ENCODE measurements at places on chromosomes 11 and 22. TPM values are rescaled to one million over a fixed set of nuclear protein-coding genes. Genes with fewer than 3 reads are reported as not detected.
A peak's percentile ranks its signal among the peaks of the same experiment; 100 is the strongest.

DNA sequence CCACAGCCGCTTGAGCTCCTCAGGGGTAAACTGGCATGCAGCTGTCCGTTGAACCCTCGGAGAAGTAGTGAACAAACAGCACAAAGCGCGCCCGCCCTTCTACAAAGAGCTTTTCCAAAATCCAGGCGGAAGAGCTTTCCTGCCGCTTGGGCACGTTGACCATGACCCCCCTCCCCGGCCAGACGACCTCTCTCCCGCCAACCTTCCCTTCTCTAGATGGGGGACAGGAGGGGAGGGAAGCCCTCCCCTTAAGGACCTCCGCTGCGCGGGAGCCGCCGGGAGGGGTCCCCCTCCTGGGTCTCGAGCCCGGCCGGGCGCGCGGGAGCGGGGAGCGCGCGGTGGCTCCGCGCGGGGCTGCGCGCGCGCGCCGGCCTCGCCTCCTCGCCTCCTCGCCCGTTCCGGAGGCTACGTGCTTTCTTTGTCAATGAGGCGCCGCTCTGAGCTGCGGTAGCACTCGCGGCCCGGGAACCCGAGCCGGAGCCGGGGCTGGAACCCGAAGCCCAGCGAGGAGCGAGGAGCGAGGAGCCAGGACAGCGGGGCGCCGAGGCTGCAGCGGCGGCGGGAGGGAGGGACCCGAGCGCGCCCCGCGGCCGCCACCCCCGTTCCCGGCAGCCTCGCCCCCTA is 118.6 kb downstream of the HIPK3 start:
- no peak within 1 kb of the TSS for H3K4me3 ChIP-seq
- no peak for DNase-seq
- no peak within 1 kb of the TSS for H3K27ac ChIP-seq
- H3K27me3 ChIP-seq, result no peaks in the 10 kb centered on the region
- no peaks in the 10 kb centered on the region for H3K4me1 ChIP-seq

DNA sequence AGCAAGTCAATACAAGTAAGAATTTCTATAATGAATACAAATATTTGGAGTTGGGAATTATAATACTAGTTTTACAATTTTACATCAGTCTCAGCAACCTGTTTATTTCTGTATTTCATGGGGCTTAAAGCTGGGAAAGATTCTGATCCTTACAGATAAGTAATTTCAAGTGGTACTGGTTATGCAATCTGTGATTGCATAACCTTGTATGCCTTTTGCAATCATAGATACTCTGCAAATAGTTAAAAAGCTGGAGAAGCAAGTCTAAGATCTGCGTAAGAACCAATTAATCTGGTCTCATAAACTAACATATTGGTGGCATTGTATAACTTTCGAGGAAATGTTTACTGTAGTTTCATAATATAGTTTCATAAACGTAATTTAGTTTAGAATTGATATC is 198.3 kb upstream of the PGR start:
- no peak overlapping the region for H3K4me3 ChIP-seq
- H3K27ac ChIP-seq, result no peak overlapping the region
- H3K36me3 ChIP-seq, result no peaks in the 10 kb centered on the region
- no peaks in the 10 kb centered on the region for H3K27me3 ChIP-seq
- no peaks in the 10 kb centered on the region for H3K4me1 ChIP-seq

The DDIAS gene
- total RNA-seq, result 11.8 TPM

The MRGPRF gene
- not detected for total RNA-seq

- no peaks in the 10 kb centered on the region for H3K4me1 ChIP-seq
- H3K4me3 ChIP-seq, result no peak overlapping the region
- no peak overlapping the region for H3K27ac ChIP-seq
- H3K36me3 ChIP-seq, result no peaks in the 10 kb centered on the region
Observed at GRCh38 chr11:87180742-87181141, 143.0 kb downstream of the TMEM135 start.

DNA sequence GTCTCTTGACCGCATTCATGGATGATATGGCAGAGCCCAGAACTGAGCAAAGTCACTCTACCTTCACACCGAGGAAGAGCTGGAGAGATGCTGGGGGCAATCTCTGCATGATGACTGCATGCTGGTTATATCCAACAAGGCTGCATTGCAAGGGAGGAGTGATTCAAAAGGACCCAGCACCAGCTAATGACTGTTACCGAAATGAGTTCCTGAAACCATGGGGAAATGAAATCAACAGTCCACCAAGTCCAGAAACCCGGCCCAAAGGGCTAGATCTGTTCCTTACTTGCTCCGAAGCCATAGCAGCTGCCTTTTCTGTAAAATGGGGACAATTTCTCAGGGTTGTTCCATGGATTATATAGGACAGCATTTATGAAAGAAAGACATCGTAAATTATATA is 1.2 kb upstream of the SMIM35 start:
- no peaks in the 10 kb centered on the region for H3K4me1 ChIP-seq
- H3K4me3 ChIP-seq, result no peak overlapping the region
- no peaks in the 10 kb centered on the region for H3K27me3 ChIP-seq
- H3K27ac ChIP-seq, result no peak overlapping the region
- no peaks in the 10 kb centered on the region for H3K36me3 ChIP-seq
- DNase-seq, result no peak

DNA sequence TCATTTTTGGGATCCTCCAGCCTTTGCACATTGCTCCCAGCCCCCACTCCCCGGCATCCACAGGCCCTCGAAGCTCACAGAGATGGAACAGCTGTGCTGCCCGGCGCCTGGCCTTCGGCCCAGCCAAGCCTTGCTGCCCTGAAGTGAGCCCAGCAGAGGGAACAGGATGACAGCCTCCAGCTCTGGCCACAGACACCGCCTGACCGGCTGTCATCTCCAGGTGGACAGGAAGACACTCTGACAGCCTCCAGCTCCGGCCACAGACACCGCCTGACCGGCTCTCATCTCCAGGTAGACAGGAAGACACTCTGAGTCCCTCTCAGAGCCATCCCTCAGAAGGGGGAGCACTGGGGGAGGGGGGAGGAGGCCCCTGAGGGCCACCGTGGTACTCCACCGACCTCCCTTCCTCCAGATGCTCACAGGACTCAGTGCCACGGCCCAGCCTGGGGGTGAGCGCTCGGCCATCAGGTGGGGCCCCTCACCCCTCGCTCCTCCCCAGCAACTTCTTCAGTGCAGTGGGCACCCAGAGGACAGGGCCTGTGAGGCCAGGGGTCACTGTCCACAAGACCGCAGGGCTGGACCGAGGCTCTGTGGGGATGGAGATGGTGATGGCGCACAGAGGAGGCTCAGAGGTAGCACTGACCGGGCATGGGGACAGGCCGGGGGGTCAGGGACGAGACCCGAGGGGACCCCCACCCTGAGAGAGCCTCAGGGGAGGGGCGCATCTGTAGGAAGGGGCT is 58.6 kb downstream of the BRD1 start:
- H3K27me3 ChIP-seq, result no peaks in the 10 kb centered on the region
- peaks cover 17% of the 10 kb centered on the region for H3K36me3 ChIP-seq
- H3K27ac ChIP-seq, result no peak overlapping the region
- H3K4me3 ChIP-seq, result no peak overlapping the region

The MYBPC3 gene
- 0.86 TPM for total RNA-seq

- no peaks in the 10 kb centered on the region for H3K27me3 ChIP-seq
- no peak overlapping the region for H3K27ac ChIP-seq
- no peaks in the 10 kb centered on the region for H3K36me3 ChIP-seq
- DNase-seq, result no peak
- no peaks in the 10 kb centered on the region for H3K4me1 ChIP-seq
Observed at GRCh38 chr11:113697756-113698407, 8.2 kb downstream of the TMPRSS5 start.

- no peaks in the 10 kb centered on the region for H3K27me3 ChIP-seq
- no peak overlapping the region for H3K4me3 ChIP-seq
- no peaks in the 10 kb centered on the region for H3K36me3 ChIP-seq
- no peak overlapping the region for H3K27ac ChIP-seq
- peaks cover 47% of the 10 kb centered on the region for H3K4me1 ChIP-seq
- DNase-seq, result peak; percentile 63
Observed at GRCh38 chr22:25076336-25076735, 123.3 kb upstream of the CRYBB3 start.

The NAALAD2 gene
- not detected for total RNA-seq

GRCh38 chr11:3021125-3021524 is 29.0 kb upstream of the NAP1L4 start:
- no peaks in the 10 kb centered on the region for H3K27me3 ChIP-seq
- H3K36me3 ChIP-seq, result peaks cover 47% of the 10 kb centered on the region
- H3K4me1 ChIP-seq, result peaks cover 27% of the 10 kb centered on the region
- no peak overlapping the region for H3K27ac ChIP-seq

DNA sequence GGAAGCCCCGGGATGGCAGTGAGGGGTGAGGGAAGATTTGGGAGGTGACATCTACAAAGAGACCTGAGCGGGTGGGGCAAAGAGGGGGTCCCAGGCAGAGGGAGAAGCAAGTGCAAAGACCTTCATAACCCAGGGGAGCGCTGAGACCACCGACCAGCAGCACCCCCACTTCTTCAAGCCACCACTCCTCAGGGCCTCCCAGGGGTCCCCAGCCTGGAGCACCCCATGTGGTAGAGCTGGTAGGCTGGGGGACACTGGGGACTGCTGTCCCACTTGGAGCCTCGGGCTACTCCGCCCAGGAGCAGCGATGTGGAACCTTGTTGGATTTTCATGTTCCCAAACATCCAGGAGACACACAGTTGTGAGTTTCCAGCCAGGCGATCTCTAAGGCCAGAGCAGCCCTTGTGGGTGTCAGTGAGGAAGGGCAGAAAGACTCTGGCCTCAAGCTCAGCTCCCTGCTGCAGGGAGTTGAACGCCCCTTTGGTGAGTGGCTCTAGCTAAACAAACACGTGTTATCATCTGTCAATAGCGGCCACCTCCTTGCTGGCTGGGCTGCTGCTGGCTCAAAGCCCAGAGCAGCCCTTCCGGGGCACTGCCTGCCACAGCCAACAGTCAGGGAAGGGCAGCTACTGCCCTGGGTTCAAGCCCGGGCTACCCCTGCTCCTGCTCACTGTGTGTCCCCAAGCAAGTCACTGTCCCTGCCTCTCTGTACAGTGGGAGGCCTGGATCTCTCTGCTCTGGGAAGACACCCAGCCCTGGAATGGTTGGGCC is 25.7 kb upstream of the CHKA start:
- no peak for DNase-seq
- no peak overlapping the region for H3K27ac ChIP-seq
- H3K36me3 ChIP-seq, result no peaks in the 10 kb centered on the region
- H3K27me3 ChIP-seq, result no peaks in the 10 kb centered on the region
- H3K4me1 ChIP-seq, result peaks cover 6% of the 10 kb centered on the region
- H3K4me3 ChIP-seq, result no peak overlapping the region

The FXYD6 gene
- 5.4 TPM for total RNA-seq

GRCh38 chr11:92457250-92457649 is 232.6 kb downstream of the FAT3 start:
- H3K4me1 ChIP-seq, result no peaks in the 10 kb centered on the region
- no peak for DNase-seq
- no peak overlapping the region for H3K4me3 ChIP-seq
- no peaks in the 10 kb centered on the region for H3K36me3 ChIP-seq
- H3K27me3 ChIP-seq, result no peaks in the 10 kb centered on the region

The MAP4K2 gene
- total RNA-seq, result 84.3 TPM

The TRIM3 gene
- 17.2 TPM for total RNA-seq

- no peak overlapping the region for H3K4me3 ChIP-seq
- H3K36me3 ChIP-seq, result no peaks in the 10 kb centered on the region
- DNase-seq, result no peak
- no peaks in the 10 kb centered on the region for H3K27me3 ChIP-seq
Observed at GRCh38 chr11:12540913-12541582, 133.2 kb upstream of the TEAD1 start.
